ENCODE measurements at places on chromosomes 3 and 15.

DNA sequence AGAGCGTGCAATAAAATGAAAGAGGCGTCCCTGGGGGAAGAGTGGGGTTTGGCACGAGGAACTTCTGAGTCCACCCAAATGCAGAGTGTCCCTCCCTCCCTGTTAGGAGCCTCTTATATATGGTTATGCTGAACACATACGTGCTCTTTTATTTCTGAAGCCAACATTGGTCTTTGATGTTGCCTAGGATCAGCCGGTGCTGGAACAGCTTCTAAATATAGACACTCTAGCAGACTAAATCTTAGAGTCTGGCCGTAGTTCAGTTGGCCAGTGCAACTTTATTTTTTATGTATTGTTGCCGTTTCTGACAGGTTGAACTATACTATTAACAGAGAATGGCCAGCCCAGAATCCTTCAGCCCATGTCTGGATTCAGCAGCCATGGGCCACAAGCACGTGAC, 128.7 kb downstream of the GHSR start:
- no peak for DNase-seq

DNA sequence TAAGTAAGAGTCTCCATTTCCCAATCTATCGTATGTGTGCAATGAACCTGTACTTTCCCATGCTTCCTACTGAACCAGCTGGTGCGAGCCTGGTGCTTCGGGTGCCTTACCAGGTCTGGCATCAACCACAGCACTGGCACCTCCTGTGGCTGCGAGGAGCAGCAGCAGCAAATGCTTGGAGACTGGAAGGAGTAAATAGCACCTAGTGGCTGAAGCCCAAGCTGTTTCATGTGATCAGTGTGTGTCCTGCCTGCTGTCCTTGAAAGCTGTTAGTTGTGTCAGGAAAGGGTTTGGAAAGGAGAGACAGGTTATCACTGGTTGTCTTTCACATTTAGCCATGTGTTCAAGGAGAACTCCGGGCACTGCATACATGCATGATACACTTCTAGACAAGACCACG, 31.8 kb downstream of the PCOLCE2 start:
- no peak for DNase-seq

GRCh38 chr3:20250786-20251185, 64.8 kb upstream of the SGO1 start:
- DNase-seq = no peak

DNA sequence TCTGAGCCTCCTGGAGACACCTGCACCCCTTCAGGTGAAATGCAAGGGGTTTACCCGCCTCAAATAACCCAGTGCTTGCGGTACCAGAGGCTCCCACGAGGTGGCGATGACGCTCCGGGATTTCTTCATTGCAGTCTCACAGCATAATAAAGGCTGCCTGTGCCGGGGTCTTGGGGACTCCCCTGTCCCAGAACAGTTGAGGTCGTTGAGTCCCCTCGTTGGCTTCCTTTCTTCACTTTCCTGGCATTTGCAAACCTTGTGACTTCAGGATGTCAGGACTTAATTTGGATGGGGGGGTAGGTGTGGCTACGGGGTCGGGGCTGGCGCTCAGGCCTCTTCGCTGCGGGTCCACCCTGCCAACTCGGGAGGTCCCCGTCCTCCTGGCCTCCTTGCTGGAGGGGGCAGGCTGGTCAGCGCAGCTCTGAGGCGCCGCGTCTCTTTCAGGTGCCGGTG, 1.3 kb downstream of the GNAT1 start:
- DNase-seq = peak; percentile 56

DNA sequence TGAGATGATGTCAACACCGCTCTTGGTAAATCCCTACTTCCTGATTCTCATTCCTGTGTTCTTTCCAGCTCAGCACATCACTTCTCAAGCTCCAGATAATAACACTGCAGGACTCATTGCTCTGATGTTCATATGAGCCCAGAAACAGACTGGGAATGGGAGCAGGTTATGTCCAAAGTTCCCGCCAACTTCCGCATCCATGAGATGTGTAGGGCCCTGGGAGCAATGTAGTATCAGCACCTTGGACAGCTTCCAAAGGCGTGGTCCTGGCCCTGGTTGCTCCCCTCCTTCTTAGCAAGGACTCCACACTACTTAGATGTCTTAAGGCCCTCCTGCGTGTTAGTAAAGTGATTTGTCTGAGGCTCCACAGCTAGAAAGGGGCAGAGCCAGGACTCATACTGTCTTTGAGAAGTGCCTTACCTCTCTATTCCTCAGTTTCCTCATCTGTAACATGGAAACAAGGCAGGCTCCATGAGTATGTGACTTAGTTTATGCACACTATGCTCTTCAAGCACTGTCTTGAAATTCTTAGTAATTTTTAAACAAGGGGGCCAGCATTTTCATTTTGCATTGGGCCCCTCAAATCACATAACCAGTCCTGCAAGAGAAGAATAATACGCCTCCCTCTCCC, 27.9 kb upstream of the SLC6A1 start:
- no peak for DNase-seq

GRCh38 chr15:40928821-40929659, at the start of gene DLL4:
Gene DLL4 (plus strand): TSS chr15:40929340. CDS start chr15:40929669, 329 bp downstream.
- no peak for DNase-seq

DNA sequence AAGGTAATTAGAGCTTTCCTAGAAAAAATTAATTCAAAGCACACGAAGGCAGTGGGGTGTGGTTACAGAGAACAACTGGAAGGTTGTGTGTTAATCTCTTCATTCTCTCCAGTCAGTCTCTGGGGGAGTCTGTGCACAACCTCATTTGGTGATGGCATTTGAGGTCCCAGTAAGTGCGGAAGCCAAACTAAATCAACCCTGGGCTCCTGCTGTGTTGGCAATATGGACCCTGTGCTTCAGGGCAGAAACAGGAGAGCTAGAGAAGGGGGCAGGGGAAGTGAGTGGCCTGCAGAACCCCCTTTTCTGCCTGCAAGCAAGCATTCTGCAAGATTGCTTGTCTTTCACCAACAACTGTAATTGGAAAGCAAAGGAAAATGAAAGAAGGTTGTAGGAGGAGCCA, 195.9 kb upstream of the ST8SIA2 start:
- no peak for DNase-seq

GRCh38 chr3:12178091-12178820, 19.5 kb upstream of the TIMP4 start:
- DNase-seq = no peak

DNA sequence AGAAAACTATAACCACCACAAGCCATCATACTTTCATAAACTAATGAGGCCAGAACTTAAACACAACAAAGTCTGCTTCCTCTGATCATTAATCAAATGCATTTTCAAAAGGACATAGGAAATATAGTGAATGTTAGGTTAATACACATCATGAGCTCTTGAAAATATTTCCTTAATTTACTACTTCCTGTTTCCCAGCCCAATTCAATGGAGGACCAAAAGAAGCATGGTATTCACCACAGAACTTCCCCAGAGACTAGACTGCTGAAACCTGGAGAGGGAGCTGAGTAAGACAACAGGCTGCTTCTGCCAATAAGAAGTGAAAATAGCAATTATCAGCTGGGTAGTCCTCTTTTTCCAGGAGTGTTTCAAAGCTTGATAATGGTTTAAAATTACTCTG, 250.3 kb downstream of the ULK4 start:
- DNase-seq = no peak

DNA sequence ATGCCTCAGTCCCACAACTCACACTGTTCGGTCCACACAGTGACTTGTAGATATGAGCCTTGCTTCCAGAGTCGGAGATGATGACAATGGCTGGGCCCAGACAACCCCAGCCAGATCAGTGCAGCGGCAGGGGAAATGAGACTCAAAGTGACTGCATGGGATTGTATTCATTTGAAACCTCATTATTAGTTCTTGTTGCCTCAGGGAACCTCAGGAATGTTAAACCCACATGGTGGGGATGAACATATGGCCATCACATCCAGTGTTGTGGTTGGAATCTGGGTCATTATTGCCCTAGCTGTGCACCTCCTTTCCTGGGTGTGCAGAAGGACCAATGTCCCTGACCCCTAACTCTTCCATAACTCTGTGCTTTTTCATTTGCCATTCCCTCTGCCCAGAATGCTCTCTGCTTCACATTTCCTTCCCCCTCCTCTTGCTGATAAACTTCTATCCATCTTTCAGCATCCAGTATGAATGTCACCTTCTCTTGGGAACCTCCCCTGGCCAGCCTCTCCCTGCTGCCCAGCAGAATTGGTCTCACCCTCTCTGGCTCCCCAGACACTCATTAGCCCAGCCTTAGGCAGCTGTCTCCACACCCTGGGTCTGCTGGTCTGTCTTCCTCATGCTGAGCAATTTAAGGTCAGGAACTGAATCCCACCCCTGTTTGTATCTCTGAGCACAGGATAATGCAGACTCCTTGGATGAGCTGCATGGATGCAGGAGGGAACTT, 67.0 kb upstream of the TNFAIP8L3 start:
- no peak for DNase-seq

GRCh38 chr3:189652042-189652441, 20.9 kb downstream of the TP63 start:
- no peak for DNase-seq

DNA sequence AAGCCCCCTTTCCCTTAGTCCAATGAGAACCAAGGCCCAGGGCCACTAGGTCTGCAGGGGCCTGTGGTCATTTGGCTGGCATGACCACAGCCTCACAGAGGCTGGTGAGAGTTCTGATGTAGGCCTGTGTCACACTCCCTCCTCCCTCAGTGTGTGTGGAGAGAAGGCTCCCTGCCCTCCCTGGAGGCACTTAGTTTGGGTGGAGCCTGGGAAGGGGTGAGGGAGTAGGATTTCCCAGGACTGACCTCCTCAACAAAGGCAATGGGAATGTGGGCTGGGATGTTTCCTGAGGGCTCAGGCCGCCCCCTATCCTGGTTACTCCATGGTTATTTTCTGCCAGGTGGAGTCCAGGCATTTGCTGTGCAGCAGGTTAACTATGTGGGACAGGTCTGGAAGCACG, 7.6 kb downstream of the TEX264 start:
- no peak for DNase-seq

GRCh38 chr3:127748754-127749327, 73.5 kb downstream of the MGLL start:
- DNase-seq = no peak

- DNase-seq = no peak
Observed at GRCh38 chr3:58973796-58974195, 76.0 kb downstream of the CFAP20DC start.

DNA sequence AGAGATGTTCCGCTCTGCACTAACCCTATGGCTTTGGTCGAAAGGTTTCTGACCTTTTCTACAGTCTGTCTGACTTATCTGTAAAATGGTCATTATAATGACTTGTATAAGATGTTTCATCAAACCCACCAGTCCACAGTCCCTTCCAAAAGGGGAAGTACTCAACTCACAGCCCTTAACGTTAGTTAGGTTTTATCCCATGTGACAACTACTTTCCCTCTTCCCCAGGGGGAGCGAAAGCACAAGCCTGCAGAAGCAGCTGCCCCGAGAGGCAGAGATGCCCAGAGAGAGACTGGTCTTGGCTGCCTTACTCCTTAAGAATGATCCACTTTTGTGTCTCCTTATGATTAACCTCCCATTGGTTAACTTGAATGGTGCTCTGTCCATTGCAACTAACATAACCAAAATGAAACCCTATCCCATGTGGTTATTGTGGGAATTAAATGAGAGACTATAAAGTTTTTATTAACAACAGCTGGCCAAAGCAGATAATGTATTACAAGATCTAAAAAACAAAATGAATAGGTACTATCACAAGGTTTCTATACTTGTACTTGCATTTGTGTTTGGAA, 6.4 kb downstream of the ASTE1 start:
- DNase-seq = no peak

DNA sequence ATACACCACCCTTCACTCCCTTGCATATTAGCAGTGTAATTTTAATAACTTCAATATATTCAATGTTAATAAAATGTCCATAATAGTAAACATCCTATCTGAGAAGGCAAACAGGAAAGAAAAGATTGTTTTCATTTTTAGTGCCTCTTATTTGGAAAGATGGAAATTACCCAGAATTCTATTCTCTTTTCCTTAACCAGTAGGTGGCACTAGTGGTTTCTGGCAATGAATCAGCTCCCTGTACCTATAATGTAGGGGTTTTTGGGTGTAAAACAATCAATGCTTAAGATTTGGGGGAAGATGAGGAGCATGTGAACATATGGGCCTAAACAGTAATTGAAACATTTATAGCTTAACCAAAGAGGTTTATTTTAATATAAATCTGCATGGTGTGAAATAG, 5.7 kb upstream of the SEMA6D start:
- DNase-seq = no peak

- DNase-seq = no peak
Observed at GRCh38 chr15:78879517-78880241, 7.0 kb downstream of the MORF4L1 start.

DNA sequence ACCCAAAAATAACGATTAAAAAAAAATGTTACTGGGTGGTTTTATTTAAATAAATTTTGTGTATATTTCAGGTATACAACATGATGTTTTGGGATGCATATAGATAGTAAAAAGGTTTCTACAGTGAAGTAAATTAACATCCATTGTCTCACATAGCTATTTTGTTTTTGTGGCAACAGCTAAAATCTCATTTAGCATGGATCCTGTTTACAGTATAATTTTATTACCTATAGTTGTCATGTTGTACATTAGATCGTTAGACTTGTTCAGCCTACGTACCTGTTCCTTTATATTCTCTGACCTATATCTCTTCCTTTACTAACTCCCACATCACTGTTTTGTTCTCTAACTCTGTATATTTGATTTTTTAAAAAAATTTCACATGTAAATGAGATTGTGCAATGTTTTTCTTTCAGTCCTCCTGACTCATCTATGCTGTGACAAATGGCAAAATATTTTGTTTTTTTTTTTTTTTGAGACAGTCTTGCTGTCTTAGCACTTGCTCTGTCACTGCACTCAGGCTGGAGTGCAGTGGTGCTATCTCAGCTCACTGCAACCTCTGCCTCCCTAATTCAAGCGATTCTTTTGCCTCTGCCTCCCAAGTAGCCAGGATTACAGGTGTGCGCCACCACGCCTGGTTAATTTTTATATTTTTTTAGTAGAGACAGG, 45.6 kb downstream of the OIP5 start:
- no peak for DNase-seq

- DNase-seq = no peak
Observed at GRCh38 chr3:88955274-88955673, 152.1 kb upstream of the EPHA3 start.

GRCh38 chr15:81281456-81281735, 42.5 kb downstream of the STARD5 start:
- DNase-seq = no peak

GRCh38 chr3:105157067-105157765, 209.5 kb upstream of the ALCAM start:
- DNase-seq = no peak

DNA sequence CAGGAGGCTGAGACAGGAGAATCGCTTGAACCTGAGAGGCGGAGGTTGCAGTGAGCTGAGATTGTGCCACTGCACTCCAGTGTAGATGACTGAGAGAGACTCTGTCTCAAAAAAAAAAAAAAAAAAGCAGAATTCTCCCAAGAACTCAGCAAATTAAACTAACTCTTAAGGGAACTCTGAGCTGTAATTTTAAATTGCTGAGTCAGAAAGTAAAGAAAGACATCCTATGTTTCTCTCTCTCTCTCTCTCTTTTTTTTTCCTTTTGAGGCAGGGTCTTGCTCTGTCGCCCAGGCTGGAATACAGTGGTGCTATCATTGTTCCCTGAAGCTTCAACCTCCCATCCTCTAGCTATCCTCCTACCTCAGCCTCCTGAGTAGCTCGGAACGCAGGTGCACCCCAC, 20.0 kb upstream of the PHC3 start:
- DNase-seq = no peak

All from stimulated activated CD8-positive, alpha-beta memory T cell treated with anti-CD3 and anti-CD28 coated beads, Interleukin-12 subunit alpha, Interleukin-12 subunit beta, amount 100 ng/mL, for 4 hours (primary cell).